ENCODE measurements at places on chromosomes 4 and X.

DNA sequence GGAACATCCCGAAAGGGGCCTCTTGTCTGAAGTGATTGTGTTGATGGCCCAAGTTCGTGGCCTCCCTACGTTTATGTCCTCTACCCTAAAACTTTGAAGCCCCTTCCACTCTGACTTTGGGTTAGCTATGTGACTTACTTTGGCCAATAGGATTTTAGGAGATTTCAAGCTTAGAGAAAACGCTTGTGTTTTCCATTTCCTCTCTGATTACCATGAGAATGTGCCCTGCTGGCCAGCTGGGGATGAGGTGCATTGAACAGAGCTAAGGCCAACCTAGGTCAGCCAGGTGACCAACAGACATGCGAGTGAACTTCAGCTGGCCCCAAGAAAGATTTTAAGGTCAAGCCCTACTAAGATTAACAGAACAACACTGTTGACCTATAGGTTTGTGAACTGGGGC, 82.4 kb downstream of the SLC2A9 start:
- no peak for DNase-seq

DNA sequence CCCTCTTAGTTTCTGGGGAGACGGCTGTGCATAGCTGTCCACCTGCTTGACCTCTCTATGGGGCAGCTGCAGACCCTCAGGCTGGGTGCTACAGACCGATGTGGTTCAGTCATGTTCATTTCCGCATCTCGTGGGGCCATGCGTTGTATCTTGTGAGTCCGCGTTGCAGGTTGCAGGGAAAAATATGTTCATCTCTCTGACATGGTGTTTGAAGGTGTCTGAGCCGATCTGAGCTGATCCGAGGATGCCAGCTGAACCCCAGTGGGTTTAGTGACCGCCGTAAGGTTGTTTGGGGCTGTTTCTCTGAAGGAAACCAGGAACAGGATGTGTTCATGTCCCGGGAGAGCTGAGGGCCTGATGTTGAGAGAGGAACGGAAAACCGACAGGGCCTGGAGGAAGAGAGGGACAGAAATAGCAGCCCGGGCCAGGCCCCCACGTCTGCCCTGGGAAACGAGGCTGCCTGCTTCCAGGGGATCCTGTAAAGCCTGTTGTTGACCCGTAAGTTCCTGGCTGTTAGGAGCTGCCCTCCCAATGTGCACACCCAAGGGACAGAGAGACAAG, 9.8 kb upstream of the P2RY8 start:
- no peak for DNase-seq

DNA sequence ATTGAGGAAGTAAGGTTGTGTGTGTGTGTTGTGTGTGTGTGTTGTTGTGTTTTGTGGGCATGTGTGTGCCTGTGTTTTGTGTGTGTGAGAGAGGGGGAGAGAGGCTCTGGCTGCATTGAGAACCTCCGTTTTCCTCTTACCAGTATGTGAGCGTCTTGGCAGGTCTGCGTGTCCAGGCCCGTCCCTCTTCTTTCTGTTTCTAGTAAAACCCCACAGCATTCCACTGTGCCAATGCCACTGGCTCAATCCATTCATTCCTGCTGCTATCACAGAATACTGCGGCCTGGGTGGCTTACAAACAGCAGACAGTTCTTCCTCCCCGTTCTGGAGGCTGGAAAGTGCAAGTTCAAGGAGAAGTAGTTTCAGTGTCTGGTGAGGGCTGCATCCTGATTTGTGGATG, 15.5 kb upstream of the HTRA3 start:
- DNase-seq = no peak

GRCh38 chrX:119429471-119429870, 30.3 kb downstream of the SLC25A43 start:
- DNase-seq = no peak

DNA sequence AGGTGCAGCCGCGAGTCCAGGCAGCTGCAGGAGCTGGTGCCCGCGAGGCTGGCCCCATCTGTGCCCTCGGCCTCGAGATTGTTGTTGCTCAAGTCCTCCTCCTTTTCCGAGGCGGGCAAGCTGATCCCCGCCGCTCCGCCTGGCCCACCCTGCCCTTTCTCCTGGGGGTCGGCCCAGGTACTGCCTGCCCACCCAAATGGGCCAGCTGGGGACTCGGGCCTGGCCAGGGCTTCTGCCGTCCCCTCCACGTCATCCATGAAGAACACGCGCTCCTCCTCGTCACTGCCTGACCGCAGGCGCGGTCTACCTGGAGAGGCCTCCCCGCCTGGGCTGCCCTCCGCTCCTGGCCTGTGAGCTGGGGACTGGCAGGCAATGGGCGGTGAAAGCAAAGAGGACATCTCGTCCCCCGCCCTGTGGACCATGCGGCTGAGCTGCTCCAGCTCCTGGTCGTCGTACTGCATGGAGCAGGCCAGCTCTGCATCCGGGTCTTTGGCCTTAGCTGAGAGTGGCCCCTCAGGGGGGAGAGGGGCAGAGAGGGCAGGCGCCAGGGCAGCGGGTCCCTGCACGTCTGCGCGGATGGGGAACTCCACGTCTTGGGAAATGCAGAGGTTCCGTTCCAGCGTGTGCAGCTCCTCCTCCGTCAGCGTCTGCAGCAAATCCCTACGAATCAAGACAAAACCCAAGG, 43.1 kb upstream of the MXD4 start:
- DNase-seq = no peak

DNA sequence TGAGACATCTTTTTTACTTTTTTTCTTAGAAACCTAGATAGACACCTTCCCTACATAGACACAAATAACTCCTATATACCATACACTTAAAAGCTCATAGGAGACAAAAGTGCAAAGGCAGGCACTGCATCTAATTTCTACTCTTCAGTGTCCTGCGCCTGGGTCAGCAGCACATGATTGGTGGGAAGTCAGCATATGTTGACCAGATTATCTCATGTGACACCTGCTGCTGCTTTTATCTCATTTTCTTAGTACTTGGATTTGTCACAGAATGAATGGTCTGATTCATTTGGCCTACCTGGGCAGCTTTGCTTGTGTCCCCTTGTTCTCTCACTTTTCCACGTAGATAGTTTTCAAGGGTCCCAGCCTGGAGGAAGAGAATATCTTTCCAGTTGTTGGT, 24.9 kb upstream of the LNX1 start:
- DNase-seq = no peak

- DNase-seq = no peak
Measured at GRCh38 chr4:69032847-69033638, 63.2 kb upstream of the UGT2B7 start.

DNA sequence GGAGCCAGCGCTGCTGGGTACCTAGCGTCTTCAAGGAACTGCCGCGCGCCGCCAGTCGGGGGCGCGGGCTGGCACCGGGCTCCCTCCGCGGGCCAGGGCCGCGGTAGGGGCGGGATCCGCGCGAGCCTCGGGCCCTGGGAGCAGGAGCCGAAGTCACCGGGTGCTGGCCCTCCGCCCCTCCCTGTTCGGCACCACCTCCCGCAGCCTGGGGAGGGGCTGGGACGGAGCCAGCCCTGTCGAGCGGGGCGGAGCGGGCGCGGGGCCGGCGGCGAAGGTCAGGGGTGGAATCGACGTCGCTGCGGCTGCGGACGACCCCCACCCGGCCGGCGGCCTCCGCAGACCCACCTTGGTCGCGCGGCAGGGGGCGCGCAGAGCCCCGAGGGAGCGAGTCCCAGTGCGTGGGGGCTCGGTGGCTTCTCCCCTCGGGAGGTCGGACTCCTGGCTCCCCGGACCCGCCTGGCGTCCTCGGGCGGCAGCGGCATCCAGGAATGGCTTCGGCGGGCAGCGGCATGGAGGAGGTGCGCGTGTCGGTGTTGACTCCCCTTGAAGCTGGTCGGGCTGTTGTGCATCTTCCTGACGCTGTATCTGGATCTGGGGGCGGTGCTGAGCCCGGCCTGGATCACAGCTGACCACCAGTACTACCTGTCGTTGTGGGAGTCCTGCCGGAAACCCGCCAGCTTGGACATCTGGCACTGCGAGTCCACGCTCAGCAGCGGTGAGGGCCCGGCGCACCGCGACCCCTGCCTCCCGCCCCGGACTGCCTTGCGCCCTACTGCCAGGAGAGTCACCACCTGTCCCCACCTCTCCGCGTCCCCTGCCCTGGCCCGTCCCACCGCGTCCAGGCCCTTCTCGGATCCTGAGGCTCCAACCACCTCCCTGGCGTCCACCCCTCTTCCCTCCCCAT, 50.5 kb upstream of the FAM47C start:
- no peak for DNase-seq

DNA sequence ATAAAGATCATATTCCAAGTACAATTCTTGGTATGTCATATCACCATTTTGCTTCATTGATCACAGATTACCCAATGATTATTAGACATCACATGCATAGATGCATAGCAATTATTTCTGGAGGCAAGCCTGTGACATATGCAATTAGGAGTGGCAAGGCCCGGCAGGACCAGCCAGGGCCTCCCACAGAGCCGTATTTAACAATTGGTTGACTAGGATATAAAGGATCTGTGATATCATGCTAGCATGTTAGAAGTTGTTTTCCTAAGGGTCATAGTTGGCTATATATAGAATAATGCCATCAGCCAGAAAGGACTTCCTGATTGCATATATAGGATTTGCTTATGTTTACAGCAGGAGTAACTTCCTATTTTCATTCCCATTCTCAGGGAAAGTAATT, 103.5 kb upstream of the OTUD4 start:
- no peak for DNase-seq

DNA sequence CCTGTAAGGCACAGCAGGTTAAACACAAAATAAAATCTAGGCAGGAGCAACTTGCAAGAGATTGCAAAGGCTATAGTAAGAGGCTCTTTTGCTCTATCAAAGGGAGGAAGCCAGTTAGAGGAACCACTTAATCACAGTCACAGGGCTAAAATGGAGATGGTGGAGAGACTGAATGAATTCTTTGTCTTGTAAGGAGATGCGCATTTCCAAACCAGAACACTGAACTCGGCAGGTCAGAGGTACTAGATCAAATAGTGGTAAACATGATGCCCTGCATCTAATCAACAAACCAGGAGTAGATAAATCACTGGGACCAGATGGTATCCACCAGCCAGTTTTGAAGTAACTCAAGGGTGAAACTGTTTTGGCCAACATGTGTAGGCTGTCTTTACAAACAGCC, 55.8 kb downstream of the GPC4 start:
- no peak for DNase-seq

- DNase-seq = peak; percentile 2
Measured at GRCh38 chr4:171042989-171043524, 770.1 kb upstream of the GALNTL6 start.

DNA sequence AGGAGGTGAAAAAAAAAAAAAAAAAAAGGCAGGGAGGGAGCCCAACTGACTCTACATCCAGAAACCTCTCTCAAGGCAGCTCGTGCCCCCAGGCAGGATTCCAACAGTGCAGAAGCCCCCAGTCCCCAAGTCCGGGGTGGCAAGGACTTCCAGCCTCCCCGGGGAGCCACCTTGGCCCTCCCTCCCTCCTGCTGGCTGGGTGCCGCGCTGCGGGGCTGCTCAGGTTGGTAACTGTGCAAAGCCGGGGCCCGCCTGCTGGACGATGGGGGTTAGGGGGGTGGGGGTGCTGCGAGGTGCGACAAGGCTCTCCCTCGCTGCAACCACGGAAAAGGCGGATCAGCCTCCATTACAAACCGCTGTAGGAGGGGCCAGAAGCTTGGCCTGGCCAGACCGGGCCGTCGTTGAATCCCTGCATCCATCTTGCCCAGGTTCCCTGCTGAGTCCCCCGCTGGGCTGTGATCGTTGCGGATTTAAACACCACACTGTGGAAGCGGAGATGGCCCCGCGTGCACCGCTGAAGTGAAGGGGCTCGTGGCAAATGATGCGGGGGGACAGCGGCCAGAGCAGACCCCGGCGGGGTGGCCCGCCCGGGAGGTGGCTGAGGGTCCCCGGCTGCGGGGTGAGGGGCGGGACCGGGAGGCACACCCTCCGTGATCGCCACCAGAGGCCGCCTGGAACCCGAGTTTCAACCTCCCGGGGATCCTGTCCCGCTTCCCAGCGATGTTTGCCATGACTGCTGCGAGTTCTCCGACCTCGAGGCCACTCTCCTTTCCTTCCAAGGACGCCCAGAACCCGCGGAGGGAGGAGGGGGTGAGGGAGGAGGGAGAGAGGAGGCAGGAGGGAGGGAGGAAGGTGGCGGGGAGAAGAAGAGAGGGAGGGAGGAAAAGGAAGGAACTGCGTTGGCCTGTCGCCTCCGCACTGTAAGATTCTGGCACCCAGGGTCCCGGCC, 58.0 kb upstream of the DDX3X start:
- DNase-seq = peak; percentile 29

GRCh38 chrX:68685685-68686084, 38.2 kb downstream of the STARD8 start:
- DNase-seq = no peak

- no peak for DNase-seq
Measured at GRCh38 chr4:172207258-172207657, 394.1 kb downstream of the GALNTL6 start.

DNA sequence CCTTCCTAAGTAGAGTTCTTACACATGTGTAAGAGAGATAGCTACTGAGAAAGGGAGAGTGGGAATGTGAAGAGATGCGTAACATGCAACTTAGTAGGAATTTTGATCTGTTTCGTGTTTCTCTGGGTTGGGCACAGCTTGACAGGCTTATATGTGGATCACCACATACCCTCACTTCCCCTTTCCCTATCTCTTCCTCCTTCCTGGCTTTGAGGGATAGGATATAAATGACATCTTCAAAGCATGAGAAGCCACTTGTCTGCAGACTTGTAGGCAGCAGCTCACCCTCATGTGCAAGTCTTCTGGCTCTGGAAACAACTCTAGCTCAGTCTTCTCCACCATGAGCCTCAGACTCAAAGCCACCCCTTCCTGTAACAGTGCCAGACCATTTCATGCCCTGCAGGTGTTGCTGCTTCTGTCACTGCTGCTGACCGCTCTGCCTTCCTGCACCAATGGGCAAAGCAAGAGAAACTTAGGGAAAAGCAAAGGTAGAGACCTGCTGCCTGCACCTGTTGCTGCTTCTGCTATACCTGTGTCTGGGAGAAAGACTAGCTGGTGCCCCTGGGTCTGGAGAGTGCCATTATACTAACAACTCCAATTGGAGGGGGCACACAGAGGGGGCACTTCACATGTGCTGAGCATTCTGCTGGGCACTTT, 5.4 kb upstream of the PF4V1 start:
- no peak for DNase-seq

DNA sequence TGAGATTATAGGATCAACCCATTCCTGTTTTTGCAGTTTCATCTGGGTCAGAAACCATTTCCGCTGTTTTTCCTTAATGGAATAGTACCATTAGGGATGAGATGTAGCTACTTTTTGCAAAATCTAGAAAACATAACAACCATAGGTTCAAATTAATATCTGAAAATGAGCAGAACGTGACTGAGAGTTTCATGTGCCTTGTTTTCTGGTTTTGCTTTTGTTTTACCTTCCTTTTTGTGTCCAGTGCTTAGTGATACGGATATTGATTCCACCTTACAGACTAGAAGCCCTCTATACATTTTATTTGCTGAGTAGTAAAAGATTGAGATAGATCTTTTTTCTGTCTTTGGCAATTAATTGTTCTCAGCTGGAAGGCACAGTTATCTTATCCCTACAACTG, 46.5 kb downstream of the SNX25 start:
- no peak for DNase-seq

- no peak for DNase-seq
Measured at GRCh38 chr4:39118034-39118658, 56.1 kb downstream of the KLHL5 start.

All from T-helper 1 cell (primary cell).